ENCODE measurements at places on chromosomes 13 and 19.

- DNase-seq, result peak; percentile 73
Observed at GRCh38 chr19:33797802-33798671, 1.4 kb downstream of the KCTD15 start.

- no peak for DNase-seq
Observed at GRCh38 chr13:88685459-88685858, 1014.3 kb downstream of the SLITRK5 start.

- no peak for DNase-seq
Observed at GRCh38 chr19:54606891-54607784, 13.7 kb downstream of the LILRA1 start.

- no peak for DNase-seq
Observed at GRCh38 chr13:101157261-101157660, 259.0 kb downstream of the NALCN start.

- no peak for DNase-seq
Observed at GRCh38 chr13:75798353-75799255, 162.5 kb downstream of the LMO7 start.

GRCh38 chr19:39951686-39952085 is 17.3 kb upstream of the FCGBP start:
- DNase-seq, result no peak

DNA sequence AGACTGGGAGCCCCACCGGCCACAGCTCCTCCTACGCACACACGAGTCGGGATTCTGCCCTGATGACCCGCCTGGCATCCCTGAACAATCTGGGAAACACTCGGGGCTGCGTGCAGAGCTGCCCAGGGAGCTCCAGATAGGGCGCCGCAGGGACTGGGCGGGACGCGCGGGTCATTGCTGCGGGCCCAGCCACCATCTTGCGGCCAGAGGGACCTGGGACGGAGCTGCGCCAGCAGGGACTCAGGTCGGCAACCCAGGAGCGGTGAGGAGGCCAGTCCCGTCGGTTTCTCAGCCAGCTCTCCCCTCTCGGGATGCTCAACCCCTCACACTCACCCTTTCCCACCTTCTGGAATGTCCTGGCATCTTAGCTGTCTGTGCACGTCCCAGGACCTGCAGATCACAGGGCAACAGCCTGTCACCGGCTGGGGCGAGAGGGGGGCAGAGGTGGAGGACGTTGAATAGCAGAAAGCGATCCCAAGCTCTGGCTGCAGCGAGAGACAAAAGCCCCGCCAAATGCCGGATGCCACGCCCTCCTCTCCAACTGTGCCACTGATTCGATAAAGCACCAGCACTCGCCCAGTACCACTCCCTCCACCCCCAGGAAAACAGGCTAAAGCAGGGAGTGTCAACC is 20.4 kb upstream of the ZNF91 start:
- peak; percentile 57 for DNase-seq

GRCh38 chr13:112729408-112729807 is 39.6 kb downstream of the ATP11A start:
- peak; percentile 9 for DNase-seq

DNA sequence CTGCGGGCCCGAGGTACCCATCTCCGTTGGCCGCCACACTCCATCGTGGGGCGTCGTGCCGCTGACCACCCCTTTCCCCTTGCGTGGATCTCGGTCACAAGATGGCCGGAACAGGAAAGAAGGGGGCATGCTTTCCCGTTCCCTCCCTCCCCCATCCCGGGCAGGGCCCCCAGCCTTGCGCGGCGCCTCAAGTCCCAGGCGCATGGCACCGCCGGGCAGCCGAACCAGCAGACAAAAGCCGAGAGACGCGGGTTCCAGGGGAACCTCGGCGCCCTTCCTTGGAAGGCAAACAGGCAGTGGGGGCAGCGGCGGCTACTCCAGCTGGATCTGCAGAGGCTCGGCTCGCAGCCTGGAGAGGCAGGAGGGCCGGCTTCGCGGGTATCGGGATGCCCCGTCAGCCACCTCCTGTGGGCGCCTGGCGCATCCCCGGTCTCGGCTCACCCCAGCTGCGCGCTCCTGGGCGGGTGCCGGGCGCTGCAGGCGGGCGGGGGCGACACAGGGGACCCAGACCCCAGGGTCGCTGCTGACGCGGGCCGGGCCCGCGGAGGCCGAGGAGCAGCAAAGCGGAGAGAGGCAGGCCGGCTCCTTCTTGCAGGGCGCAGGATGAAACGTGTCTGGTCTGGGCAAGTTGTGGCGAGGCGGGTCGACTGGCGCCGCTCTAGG is 439 bp downstream of the DZIP1 start:
- peak; percentile 77 for DNase-seq

- DNase-seq, result no peak
Observed at GRCh38 chr19:48751845-48752495, 471 bp downstream of the FUT1 start.

DNA sequence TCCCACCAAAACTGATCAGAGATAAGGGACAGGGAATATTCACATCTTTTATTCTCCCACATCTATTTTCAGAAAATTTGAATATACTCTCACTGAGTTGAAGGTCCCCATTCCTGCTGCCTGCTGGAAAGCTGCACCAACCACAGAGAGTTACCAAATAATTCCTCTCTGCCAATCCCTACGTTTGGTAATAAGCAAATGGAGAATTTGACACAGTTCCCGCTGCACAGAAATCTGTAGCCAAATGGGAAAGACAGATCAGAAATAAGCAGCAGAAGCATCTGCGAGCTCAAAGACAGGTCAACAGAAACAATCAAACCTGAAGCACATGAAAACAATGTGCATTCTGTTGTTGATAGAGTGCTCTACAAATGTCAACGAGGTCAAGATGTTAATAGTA is 9.9 kb downstream of the ZNF112 start:
- DNase-seq, result no peak

- no peak for DNase-seq
Observed at GRCh38 chr19:2081873-2082810, 14.0 kb downstream of the MOB3A start.

DNA sequence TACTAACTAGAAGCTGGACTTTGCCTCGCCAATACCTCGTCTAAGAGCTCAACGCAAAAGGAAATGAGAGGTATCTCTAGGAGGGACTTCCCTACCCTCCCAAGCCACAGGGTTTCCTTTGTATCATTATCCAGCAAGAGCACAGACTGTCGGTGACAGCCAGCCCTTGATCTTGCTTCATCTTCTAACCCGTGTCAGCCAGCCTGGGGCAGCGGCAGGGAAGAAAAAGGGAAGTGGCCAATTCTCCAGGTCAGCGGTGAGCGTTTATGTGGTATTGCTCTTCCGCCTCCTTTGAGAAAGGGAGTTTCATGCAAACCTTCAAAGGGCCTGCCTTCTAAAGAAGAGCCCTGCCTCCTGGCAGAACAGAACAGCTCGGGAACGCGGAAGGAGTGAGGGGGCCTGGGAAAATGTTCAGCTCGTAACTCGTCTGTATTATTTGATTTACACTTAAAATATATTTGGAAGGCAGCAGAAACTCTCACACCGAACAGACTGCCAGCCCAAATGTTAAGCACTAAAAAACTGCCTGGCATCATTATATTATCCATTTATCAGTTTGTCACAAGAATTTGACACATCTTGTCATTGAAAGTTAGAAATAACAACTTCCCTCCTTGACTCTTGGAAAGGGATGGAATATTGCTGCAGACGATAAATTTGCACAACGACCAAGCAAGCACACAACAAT is 41.8 kb downstream of the EFNB2 start:
- DNase-seq, result no peak

DNA sequence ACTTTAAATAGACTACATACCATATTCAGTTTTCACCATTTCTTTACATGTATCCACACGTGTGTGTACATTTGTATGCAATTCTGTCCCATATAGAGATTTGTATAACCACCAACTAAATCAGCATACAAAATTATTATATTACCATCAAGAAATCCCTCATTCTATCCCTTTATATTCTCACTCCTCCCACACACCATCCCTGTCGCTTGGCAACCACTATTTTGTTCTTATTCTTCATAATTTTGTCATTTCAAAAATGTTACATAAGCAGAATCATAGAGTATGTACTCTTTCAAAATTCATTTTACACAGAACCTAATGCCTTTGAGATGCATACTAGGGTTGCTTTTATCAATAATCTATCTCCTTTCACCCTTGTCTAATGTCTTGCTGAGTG is 740.5 kb downstream of the SLITRK5 start:
- no peak for DNase-seq

GRCh38 chr19:5369962-5370367 is 29.4 kb upstream of the PTPRS start:
- peak; percentile 52 for DNase-seq

DNA sequence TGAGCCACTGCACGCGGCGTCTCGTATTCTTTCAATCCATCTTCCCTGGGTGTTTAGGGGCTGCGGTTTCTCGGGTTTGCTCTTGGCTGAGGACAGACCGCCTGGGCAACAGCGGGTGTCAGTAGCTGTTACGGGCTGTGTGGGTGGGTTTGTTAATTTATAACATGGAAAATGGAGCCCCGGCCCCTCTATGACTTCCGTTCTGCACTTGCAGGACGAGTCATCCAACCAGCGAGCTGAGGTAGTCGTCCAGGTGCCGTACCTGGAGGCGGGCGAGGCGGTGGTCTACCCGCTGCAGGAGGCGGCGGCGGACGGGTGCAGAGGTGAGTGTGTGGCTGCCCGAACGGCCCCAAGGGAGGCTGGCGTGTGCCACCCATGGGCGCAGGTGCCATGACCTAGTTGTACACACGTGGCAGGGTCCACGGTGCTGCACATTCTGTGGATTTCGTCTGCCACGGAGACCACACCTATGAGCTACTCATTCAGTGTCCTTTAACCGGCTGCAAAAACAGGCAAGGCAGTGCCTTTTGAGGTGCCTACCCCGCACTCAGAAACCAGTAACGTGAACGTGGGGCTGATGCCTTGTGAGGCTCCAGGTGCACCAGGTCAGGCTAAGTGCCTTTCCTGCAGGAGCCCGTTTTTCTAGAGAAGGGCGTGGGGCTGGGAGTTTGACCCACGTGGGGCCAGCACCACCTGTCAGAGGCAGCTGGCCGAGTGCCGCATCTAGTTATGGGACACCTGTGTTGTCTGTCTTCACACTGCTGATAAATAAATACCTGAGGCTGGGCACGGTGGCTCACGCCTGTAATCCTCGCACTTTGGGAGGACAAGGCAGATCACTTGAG is 10.9 kb downstream of the POLR2E start:
- no peak for DNase-seq

DNA sequence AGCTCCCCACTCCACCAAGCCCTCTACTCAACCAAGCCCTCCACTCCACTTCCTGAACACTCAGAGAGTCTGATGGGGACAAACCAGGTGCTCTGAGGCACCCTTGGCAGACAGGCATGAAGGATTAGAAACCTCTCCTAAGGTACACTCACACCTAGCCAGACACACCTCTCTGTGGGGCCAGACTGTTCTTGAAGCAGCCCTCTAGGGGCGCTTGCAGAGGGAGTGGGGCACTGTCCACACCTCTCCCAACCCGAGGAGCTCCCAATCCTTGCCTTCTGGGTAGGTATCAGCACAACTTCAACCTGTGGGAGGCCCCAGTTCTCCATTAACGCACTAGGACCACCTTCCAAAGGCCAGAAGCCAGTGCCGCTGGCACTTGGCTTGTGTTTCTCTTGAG is 108.7 kb upstream of the VSTM2B start:
- no peak for DNase-seq

GRCh38 chr13:59653916-59654315 is 509.8 kb downstream of the DIAPH3 start:
- no peak for DNase-seq

DNA sequence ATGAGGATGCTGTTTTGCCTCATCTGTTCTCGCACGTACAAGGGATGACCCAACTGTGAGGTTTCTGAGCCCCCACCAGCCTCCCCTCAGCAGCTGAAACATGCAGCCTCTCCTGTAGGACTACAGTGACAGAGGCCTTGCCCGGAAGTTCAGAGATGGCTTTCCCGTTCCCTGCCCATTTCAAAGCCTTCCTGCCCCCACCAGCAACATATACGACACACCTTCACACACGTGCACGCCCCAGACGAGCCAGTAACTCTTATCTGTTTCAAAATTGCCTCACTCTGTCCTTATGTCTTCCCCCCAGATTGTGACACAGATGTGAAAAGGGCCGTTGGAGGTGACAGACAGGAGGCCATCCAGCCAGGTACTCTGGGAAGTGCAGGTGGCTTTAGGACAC is 95.8 kb downstream of the RAB20 start:
- DNase-seq, result no peak

- no peak for DNase-seq
Observed at GRCh38 chr13:67077132-67077531, 153.0 kb downstream of the PCDH9 start.

- no peak for DNase-seq
Observed at GRCh38 chr13:95956589-95957148, 96.5 kb downstream of the UGGT2 start.

- DNase-seq, result no peak
Observed at GRCh38 chr13:33316890-33317289, 31.3 kb upstream of the STARD13 start.

DNA sequence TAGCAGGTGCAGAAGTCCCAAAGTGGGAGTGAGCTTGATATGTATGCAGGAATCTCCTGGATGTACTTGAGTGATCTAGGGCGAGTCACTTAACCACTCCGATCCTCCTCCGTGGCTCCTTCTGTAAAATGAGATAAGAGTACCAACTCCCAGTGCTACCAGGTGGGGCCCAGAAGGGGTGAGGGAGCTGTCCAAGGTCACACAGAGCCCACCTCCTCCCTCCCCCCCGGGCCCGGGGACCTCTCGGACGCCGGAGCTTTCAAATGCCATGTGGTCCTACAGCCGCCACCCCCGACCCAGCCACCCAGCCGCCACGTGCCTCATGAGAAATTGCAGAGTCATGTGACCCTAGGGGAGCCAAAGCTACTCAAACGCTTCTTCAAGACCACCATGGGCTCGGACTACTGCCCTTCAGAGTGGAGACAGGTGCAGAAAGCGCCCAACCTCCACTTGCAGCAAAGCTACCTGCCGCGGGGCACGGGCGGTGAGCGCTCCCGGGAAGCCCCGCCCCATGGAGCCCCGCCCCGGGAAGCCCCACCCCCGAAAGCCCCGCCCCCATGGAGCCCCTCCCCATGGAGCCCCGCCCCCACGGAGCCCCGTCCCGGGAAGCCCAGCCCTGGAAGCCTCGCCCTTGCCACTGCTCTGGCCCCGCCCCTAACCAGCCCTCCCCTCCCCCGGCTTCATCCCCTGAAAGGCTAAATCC is 10.1 kb upstream of the ZNF358 start:
- DNase-seq, result no peak

- no peak for DNase-seq
Observed at GRCh38 chr13:106151056-106151699, 384.3 kb downstream of the EFNB2 start.

DNA sequence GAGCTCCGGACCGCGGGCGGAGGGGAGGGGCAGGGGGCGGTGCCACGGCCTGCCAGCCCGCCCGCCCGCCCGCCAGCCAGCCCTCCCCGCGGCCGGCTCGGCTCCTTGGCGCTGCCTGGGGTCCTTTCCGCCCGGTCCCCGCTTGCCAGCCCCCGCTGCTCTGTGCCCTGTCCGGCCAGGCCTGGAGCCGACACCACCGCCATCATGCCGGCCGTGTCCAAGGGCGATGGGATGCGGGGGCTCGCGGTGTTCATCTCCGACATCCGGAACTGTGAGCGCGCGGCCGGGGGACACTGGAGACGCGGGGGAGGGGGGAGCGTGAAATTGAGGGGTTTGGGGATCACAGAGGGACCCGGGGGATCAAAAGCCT is at the start of gene AP2A1:
TSS of gene AP2A1 (plus strand) at position 72 of the 370 bp plus-strand sequence. CDS start at position 205, 133 bp downstream.
- DNase-seq, result no peak
